Activated naive CD4-positive, alpha-beta T cell treated with anti-CD3 and anti-CD28 coated beads, Interleukin-2, amount 50 U/mL, for 72 hours (primary cell): ENCODE measurements at places on chromosomes 12 and 14. TPM values are rescaled to one million over a fixed set of nuclear protein-coding genes. Genes with fewer than 3 reads are reported as not detected.

Gene BDKRB2
- total RNA-seq, result not detected

Gene FGD6
- 1.4 TPM for total RNA-seq

Gene IL23A
- 9.6 TPM for total RNA-seq

Gene ARG2
- total RNA-seq, result 41.5 TPM

DNA sequence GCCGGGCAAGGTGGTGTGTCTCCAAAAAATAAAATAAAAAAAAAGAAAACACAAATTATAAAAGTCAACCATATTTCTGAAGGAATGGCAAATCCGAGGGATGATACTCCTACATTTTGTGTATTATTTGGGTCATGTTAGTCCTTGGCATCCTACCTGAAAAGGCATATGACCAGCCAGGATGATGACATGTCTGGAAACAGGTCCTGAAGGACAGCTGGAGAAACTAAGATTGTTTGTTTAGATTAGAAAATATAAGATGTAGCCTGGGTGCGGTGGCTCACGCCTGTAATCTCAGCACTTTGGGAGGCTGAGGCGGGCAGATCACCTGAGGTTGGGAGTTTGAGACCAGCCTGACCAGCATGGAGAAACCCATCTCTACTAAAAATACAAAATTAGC, 47.6 kb upstream of the FOXJ2 start:
- no peak for DNase-seq

- peak; percentile 65 for DNase-seq
These were observed 38.9 kb downstream of the DAD1 start for GRCh38 chr14:22549981-22550673.

DNA sequence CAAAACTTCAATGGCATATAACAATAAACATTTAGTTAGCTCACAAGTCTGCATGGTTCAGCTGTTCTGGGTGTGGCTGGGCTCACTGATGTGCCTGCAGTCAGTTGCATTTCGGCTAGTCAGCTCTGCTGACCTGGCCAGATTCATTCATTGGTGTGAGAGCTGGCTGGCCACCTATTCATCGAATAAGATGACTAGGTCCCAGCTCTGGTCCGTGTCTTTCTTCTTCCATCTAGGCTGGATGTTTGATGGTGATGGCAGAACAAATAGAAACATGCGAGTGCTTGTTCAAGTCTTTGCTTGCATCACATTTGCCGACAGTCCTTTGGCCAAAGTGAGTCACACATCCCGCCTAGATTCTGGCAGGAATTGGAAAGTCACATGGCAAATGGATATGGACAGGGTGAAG, 203.3 kb upstream of the CRY1 start:
- DNase-seq, result no peak

DNA sequence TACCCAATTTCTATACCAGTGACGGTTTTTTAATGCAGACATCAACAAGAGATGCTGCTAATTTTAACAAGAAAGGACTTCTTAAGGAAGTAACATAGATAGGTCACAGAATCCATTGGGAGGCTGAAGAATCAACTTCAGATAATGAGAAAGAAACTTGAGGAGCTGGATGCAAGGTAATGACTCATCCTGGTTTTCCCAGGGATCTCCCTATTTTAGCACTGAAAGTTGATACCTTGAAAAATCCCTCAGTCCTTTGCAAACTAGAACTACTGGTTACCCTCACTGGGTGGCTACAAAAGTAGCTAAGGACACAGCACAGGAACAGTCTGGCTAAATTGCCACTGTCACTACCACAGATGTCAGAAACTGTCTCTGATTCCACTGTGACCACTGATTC, 561.9 kb downstream of the FLRT2 start:
- DNase-seq, result no peak

GRCh38 chr14:71248194-71248593, 340.9 kb downstream of the PCNX1 start:
- no peak for DNase-seq

DNA sequence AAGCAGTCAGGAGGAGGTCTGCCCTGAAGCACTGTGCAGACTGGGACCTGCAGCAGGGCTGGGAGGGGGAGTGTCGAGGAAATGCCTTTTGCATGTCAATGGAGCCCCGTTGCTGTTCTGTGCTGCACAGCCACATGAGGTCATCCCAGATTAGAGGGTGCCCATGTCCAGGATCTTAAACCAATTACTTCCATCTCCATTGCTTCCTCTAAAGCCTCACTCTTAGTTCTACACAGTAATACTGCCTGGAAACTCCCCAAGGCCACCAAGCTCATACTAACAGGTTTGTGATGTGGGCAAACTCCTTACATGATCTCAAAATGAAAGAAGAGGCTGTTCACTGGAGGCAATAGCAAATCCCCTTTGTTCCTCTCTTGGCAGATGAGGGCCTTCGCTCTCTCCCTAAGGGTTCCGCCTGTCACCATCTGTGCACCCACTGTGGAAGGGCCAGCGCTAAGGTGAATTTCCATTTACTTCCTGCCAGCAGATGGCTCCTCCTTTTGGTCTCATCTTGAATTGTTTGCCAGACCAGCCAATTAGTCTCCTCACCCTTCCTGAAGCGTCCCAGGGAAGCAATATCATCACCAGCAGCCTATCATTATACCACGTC, 35.4 kb upstream of the LTA4H start:
- DNase-seq, result no peak

GRCh38 chr12:124006085-124006845, 33.2 kb downstream of the ZNF664 start:
- DNase-seq, result peak; percentile 42

GRCh38 chr12:6062757-6063735, 61.4 kb downstream of the VWF start:
- DNase-seq, result no peak

DNA sequence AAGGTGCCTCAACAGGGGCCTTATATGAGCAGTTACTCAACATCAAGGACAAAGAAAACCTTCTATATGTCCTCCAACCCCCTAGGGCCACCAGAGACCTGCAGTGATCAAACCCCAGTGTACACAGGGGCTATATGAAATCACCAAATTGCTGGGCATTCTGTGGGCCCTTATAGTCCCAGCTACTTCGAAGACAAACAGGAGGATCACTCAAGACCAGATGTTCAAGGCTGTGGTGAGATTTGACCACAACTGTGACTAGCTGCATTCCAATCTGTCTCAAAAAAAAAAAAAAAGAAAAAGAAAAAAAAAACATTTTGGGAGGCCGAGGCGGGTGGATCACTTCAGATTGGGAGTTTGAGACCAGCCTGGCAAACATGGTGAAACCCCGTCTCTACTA, 51.0 kb upstream of the PRB2 start:
- DNase-seq, result no peak

DNA sequence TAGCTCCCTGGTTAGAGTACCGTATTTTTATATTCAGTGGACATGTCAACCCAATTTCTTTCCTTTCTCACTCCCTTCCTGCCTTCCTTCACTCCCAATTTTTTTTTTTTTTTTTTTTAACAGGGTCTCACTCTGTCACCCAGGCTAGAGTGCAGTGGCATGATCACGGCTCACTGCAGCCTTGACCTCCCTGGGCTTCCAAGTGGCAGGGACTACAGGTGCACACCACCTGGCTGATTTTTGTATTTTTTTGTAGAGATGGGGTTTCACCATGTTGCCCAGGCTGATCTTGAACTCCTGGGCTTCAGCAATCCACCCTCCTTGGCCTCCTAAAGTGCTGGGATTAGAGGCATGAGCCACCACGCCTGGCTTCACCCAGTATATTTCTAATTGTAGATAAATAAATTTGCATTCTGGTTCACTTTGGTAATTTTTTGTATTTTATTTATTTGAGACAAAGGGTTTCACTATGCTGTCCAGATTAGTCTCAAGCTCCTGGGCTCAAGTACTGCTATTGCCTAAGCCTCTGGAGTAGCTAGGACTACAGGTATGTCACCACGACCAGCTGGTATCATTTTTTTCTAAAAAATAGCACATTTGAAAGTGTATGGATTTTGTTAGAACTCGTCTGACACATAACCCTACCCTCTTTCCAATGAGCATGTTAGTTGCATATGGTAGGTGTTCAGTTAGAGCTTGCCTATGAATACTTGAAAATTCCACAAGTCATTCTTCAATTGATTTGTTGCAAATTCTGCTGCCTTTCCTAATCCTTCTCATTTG, 15.7 kb downstream of the SLC38A2 start:
- no peak for DNase-seq

DNA sequence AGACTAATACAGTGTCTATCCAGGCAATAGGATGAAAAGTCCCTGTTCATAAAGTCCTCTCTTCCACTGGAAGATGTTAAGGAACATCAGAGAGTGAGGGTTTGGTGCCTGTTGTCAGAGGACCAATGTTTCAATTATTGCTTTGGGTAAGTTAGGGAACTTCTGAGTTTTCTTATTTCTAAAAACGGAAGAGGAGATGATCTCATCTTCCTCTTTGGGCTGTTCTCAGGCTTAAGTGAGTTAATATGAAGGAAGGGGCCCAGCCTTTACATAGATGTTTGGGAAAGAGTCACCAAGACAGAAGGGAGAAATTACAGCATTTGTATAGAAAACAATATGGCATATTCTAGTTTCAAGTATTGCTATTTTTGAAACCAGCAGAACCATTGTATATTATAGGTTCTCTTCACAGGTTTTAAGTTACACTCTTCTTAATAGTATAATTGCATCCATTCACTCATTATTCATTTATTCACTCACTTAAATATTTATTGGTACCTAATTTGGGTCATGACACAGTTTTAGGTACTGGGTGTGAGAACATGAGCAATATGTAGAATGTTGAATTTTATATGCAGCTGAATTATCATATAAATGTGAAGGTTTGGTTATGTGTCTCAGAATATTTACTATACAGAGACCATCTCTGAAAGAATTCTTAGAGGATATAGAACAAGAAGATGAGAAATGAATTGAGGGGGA, 68.5 kb upstream of the LRIG3 start:
- DNase-seq, result no peak

- no peak for DNase-seq
These were observed 94.6 kb downstream of the KCNA5 start for GRCh38 chr12:5138256-5138655.

GRCh38 chr12:49552425-49552824, 13.6 kb downstream of the KCNH3 start:
- no peak for DNase-seq

DNA sequence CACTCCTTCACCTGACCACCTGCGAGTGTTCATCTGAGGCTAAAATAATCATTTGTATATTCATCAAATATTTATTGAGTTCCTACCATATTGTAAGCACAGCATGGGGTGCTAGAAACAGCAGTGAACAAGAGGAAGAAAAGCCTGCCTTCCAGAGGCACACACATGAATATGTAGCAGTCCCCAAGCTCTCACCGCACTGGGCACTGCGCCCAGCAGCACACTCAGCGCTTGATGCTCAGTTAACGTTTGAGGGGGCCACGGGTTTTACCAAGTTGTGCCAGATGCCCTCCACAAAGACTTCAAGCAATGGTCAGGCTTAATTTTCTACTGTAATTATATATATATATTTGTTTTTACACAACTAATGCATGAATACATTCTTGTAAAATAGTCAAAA, 52.0 kb downstream of the HELB start:
- no peak for DNase-seq

- DNase-seq, result no peak
These were observed 122.5 kb downstream of the DAD1 start for GRCh38 chr14:22466491-22466890.

- DNase-seq, result peak; percentile 83
These were observed 62.6 kb upstream of the RESF1 start for GRCh38 chr12:31896514-31897039.

GRCh38 chr12:94157181-94157580, 8.8 kb downstream of the PLXNC1 start:
- no peak for DNase-seq

- no peak for DNase-seq
These were observed 9.2 kb upstream of the CRIP2 start for GRCh38 chr14:105465209-105466031.

DNA sequence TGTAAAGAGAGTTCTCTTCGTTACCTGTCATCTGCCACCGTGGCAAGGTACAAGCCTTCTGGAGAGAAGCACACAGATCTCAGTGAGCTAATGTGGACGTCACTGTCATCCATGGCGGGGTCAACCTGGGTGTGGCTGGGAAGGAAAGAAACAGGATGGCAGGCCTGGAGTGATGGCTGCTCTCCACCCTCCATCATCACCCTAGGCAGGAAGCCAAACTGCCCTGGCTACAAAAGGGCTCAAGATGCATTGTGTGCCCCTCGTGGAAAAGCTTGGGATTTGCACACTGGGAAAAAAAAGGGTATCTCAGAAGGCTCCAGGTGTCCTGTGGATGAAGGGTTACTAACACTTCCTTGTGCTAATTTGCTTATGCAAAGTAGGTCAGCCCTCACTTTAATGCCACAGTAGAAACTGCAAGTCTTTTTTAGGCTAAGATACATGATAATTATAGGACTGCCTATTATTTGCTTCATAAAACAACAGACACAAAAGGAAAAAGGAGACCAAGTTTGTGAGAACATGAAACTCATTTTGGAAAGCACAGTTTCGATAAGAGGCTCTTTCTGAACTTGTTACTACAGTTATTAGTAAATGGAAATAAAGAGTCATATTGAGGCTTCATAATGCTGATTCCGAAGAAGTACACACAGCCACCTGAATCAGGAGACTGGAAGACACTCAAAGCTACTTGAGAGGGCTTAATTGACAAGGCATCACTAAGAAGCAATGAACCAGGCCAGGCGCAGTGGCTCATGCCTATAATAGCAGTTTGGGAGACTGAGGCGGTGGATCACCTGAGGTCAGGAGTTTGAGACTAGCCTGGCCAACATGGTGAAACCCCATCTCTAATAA, 18.9 kb downstream of the RFC5 start:
- no peak for DNase-seq
